GM04504 (cell line): ENCODE measurements at places on chromosomes 16 and 17.

- no peak for DNase-seq
Measured at GRCh38 chr17:63772801-63773271, 561 bp downstream of the CCDC47 start.

GRCh38 chr17:17313350-17313991, 10.3 kb downstream of the NT5M start:
- no peak for DNase-seq

DNA sequence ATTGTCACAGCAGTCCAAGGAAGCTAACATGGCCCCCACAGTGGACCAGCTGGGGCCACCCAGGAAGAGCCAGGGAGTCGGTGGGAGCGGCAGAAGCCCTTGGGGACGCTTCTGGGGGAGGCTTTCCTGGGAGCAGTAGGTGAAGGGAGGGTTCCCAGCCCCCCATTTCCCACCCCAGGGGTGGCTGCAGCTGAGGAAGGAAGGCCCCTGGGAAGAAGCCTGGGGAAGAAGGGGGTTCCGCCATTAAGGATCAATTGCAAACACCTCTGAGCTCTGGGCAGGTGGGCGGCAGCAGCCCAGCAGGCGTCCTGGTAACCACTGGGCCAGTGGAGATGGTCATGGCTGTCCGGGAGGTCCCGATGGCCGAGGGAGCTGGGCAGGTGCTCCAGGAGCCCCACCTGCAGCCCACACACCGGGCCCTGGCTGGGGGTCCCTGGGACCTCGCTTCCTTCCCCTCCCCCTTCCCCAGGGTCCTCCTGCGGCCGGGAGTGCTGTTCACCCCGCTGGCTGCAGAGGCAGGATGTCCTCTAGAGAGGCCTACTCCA, 592 bp upstream of the PERCC1 start:
- DNase-seq = no peak

- no peak for DNase-seq
Measured at GRCh38 chr16:4347765-4348509, 3.2 kb downstream of the PAM16 start.

GRCh38 chr17:40596261-40596919, 31.1 kb upstream of the CCR7 start:
- DNase-seq = no peak

- DNase-seq = peak; percentile 24
Measured at GRCh38 chr16:18932243-18932987, 6.2 kb upstream of the SMG1 start.

- DNase-seq = no peak
Measured at GRCh38 chr17:57740235-57740528, 4.9 kb downstream of the CCDC182 start.

GRCh38 chr16:1960665-1961630, 1.6 kb downstream of the NDUFB10 start:
- DNase-seq = no peak

DNA sequence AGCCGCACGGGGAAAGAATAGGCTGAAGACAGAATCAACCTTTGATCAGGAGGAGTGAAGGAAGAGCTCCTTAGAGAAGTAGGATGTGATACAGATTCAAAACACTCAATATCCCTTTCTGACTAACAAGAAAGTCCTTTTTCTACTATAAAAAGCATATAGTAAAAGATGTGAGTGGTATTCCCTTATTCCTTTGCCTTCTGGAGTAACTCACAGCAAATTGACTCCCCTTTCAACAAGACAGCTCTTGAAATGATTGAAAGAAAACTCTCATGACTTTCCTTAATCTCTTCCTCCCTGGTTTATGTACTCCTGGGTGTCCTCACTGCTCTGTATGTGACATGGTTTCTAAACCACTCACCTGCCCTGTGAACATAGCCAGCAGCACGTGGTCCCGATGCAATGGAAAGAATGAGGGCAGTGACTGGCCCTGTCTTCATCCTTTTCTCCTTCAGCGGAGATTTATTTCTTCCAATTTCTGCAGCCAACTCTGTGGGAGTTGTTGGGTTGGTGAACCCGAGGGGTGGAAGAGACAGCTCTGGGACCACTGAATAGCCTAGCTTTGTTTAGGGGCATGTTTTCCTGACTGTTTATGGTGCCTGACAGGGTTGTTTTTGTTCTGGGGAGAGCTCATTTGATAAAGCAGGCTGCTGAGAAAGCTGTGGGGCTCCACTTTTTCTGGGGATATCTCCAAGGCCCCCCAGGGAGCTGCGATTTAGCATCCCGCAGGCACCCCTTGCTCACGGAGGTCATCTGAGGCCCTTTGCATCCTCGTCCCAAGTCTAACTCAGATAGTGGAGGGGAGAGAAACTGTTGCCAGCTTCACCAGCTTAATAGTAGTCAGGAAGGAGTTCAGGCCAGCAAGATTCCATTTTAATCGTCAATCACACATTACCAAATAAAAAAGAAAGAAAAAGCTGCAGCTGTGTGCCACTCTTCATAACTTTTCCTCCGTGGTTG, 46.7 kb downstream of the MAP2K6 start:
- no peak for DNase-seq

GRCh38 chr17:50584749-50585148, 24.2 kb downstream of the CACNA1G start:
- no peak for DNase-seq

DNA sequence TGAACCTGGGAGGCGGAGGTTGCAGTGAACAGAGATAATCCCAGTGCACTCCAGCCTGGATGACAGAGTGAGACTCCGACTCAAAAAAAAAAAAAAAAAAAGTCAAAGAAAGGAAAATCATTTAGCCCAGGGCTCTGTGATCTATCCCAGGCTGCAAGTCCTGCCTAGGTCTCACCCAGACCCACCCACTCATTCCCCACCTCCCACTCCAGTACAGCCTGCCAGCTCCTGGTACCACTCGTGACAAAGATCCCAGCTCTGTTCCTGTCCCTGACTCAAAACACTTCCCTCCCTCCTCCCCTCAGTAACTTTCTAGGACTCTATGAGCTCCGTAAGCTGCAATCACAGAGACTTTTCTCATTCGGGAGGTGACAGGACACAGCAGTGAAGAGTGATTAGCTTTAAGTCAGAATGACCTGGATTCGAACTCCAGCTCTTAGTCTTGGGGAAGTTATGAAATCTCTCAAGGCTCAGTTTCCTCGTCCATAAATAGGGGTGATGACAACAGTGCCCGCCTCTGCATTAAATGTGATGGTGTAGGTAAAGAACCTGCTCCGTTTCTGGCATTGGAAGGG, 28.0 kb upstream of the MRPS23 start:
- DNase-seq = no peak

- DNase-seq = no peak
Measured at GRCh38 chr16:8685617-8686016, 11.2 kb downstream of the ABAT start.

- DNase-seq = no peak
Measured at GRCh38 chr17:30290077-30290476, 1.7 kb downstream of the BLMH start.

GRCh38 chr16:89140981-89141883, 30.3 kb upstream of the CDH15 start:
- DNase-seq = no peak

DNA sequence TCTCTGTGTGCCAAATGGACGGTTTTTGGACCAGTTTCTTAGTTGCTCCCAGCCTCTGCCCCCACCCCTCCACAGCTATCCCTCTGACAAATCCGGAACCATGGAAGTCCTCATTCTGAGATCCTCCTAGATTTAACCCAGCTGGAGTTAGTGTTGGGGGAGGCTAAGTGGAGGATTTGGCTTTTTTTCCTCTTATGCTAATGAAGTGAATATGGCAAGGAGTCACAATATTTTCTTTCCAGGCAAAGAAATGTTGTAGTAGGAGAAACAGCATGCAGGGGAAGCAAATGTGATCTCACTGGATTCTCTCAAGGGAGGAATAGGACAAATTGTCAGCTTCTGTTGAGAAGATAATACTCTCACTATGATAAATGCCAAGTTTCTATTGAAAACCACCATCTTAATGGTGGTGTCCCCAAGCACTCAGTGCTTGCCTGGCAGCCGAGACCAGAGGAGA, 159.5 kb downstream of the MSI2 start:
- no peak for DNase-seq

GRCh38 chr16:75392906-75393305, 40.4 kb downstream of the CFDP1 start:
- DNase-seq = no peak

DNA sequence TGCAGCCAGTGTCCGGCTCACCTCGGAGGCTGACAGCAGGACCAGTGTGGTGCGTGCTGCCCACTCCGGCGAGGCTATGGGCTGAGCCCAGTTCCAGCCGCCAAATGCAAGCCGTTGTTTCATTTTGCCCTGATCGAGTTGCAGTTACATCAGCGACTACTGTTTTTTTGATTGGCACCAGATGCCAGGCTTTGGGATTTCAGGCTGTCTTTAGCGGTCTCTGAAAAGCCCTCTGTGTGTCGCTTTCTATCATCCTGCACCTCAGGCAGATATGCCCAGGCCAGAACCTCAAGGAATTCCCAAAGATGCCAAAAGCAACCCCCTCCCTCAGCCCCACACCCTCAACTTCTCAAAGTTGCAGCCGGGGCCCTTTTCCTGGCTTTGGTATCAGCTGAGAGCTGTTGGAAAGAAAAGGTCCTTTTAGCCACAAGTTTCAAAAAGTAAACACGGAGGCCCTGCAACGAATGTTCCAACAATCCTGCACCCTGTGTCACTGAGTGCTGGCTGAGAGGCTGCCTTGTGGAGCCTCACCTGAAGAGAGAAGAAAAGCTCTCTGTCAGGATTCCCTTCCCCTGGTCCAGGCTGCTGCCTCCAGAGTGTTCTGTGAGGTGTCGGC, 58.9 kb downstream of the WWP2 start:
- peak; percentile 44 for DNase-seq

DNA sequence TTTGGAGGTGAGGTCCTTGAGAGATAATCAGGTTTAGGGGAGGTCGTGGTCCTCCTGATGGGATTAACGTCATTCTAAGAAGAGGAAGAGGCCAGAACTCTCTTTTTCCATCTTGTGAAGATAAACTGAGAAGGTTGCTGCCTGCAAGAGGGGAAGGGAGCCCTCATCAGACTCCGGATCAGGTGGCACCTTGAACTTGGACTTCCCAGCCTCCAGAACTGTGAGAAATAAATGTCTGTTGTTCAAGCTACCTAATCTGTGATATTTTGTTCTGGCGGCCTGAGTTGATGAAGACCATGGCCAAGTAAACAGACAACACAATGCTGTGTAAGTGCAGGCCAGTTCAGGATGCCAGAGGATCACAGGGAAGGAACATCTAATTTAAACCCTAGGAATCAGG, 10.9 kb upstream of the PRKCB start:
- no peak for DNase-seq

DNA sequence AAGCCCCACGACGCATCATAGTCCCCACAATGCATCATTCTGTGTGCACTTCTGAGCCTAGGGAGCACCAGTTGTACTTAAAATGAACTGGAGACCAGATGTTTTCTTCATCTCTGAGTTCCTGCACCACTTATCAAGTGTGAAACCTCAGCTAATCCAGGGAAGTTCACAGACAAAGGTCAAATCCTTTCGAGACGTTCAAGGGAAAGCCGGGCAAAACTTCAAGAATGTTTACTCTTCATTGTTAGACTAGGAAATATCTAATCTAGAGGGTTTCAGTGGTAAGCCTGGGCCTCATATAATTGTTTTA, 4.6 kb upstream of the PMP22 start:
- no peak for DNase-seq

- peak; percentile 100 for DNase-seq
Measured at GRCh38 chr16:84836234-84836647, 16.5 kb downstream of the CRISPLD2 start.

- DNase-seq = no peak
Measured at GRCh38 chr17:9313346-9313745, 262.3 kb downstream of the STX8 start.

DNA sequence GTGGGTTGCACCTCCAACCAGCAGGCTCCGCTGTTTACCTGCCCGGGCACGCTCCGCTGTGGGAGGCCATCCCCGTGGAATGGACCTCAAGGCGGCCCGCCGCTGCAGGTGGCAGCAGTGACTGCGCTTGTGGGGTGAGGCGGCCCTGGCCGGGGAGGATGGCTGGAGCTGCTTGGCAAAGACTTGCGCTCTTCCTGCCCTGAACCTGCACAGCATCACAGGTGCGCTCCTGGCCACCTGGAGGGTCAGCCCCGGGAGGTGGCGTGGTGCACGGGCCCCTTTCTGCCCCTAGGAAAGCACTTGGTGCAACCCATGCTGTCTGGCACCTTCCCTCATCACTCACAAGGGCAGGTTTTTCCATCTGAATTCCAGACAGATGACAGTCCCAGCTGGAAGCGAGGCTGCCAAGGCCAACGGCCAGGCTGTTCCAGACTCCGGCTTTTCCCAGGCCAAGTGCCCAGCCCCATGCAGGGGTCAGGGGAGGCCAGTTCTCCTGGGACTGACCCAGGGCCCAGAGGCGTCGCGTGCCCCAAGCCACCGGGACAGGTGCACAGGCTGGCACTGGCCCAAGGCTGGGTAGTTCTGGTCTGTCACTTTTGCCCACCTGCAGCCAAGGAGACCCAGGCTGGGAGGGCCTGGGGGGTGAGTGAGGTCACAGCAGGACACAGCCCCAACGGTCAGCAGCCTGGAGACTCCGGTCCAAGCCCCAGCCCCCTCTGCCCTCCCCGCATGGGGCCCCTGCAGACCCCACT, 13.3 kb downstream of the UTS2R start:
- DNase-seq = no peak

GRCh38 chr17:28381141-28381825, 9.8 kb downstream of the SARM1 start:
- no peak for DNase-seq
